ENCODE measurements at places on chromosomes 1 and 21.

DNA sequence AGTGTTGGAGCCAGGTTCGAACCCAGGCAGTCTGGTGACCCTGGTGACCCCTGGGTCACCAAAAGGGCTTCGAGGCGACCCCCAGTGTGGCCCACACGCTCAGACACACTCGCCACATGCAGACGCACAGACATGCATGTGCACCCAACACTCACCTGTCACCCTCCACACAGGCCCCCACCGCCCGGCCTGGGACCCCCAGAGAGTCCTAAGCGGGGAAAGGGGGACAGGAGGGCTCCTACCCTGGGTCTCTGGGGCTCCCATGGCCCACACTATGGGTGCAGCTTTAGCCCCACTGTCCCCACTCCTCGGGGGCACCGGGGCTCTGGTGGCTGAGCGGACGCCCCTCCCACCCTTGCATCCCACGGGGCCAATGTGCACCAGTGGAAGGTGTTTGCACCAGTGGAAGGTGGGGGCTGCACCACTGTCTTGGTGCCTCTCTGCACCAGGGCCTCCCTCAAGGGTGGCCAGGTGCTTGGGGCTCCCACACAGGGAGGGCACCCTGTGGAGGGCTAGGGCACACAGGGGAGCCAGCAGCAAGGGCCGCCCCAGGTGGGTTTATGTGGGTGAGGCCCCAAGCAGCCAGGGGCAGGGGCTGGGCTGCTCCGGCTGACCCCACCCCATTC, 9.9 kb downstream of the CHD5 start:
- no peak for DNase-seq

- DNase-seq: peak; percentile 39
These were observed 37.9 kb upstream of the MGST3 start for GRCh38 chr1:165592945-165593823.

- no peak for DNase-seq
These were observed 49.3 kb upstream of the AJAP1 start for GRCh38 chr1:4605158-4605557.

GRCh38 chr1:218408942-218409341, 63.8 kb downstream of the TGFB2 start:
- no peak for DNase-seq

DNA sequence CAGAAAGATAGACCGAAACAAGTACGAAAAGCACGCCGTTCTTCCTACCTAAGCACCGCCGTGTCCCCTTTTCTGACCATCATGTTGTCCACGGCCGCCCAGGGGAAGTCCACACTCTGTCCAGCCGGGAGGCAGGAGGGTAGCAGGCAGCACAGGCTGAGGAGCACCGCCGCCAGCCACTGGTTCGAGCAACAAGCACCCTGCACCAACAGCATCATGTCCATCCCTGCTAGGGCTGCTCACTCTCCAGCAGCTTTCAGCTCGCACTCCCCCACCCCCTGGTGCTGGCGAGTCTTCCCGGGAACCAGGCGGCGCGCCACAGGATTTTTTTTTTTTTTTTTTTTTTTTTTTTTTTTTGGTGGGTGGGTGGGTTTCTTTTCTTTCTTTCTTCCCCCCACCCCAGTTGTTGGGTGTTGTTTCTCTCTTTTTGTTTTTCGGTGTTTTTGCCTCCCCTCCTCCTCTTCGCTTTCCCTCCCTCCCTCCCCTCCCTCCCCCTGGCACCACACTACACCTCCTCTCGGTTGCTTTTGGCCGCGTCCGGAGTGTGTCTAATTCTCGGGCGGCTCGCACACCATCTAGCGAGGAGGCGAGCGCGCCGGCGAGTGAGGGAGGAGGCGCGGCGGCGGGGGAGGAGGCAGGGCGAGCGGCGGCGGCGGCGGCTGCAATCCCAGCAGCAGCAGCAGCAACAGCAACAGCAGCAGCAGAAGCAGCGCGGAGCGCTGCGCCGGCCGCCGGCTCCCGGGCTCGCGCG, at the start of gene NEGR1:
Gene NEGR1 (minus strand): TSS at position 269 of the 751 bp plus-strand sequence.
- DNase-seq: peak; percentile 71

- no peak for DNase-seq
These were observed 78.9 kb downstream of the DSCAM start for GRCh38 chr21:40768056-40768455.

DNA sequence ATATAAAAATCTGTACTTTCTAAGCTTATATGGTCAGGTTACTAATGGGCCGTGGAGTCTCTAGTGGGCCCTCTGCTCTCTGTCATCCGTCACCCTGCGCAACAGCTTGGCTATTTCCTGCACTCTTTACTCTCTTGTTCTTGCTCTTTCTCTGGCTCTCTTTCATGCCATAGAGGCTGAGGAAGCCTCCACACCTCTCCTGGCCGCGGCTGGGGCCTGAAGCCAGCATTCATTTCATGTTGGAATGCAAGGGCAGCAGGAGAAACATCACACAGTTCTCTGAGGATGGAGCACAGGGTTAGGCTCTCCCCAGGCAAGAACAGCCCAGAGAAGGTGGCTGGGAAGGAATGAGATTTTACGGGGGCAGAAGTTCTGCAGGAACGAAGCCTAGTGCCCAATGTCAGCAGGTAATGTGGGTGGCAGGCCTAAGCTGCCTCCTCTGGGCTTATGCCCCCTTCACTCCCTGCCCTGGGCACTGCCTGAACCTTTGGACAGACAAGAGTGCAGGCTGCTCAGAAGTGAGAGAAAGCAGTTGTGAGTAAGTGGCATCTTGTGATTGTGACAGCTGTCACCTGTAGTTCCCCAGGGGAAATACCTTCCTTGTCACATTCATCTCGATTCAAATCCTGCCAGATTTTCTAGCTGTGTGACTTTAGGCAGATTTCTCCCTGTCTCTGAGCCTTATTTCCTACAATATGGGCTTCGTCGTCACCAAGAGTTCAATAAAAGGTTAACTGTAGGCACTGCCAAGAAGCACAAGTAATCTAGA, 3.6 kb upstream of the FHAD1 start:
- DNase-seq: no peak

DNA sequence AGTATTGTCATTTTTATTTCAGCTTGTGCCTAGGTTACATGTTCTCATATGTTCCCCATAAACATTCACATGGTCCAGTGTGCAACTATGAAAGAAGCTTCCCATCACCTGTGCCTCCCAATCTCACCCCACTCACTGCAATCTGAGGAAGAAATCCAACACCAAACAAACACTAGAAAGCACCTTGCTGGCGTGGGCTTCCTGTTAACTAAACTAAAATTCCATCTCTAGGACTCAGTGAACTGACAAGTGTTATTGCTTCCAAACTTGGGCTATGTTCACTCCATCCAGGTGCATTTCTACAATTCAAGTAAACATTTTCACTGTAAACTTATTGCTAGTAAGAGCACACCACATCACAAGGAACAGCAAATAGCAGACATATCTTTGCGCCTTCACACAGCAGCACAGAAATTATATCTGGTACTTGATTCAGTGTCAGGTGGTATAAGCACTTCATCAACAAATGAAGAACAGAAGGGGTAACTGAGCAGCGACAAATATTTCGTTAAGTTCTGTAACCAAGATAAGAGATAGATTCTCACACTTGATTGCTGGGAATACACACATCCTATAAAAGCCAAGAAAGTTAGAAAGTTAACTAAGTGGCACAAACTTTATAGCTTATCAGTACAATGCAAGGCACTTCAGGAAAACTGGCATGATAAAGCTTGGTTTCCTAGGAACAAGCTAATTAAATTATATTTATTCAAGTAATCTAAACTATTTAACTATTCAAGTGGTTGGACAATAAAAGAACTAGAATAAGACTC, 8.9 kb upstream of the KCNJ15 start:
- DNase-seq: no peak

DNA sequence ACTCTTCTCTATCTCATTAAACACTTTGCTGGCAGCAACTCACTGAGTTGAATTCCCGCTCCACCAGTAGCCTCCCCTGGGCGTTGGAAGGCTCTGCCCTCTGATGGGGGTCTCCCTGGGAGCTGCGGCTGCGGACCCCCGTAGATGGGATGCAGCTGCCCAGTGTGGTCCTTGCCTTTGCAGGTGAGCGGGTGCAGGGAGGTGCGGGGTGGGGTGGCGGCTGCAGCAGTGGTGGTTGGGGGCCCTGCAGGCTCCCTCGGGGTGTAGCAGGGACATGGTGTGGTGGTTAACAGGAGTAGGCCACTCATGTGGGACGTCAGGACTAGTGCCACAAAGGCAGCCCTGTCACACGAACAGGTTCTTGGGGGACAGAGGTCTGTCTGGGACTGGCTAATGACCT, 42.0 kb downstream of the GALNT2 start:
- DNase-seq: no peak

- DNase-seq: no peak
These were observed 36.3 kb downstream of the ERICH3 start for GRCh38 chr1:74637296-74637695.

DNA sequence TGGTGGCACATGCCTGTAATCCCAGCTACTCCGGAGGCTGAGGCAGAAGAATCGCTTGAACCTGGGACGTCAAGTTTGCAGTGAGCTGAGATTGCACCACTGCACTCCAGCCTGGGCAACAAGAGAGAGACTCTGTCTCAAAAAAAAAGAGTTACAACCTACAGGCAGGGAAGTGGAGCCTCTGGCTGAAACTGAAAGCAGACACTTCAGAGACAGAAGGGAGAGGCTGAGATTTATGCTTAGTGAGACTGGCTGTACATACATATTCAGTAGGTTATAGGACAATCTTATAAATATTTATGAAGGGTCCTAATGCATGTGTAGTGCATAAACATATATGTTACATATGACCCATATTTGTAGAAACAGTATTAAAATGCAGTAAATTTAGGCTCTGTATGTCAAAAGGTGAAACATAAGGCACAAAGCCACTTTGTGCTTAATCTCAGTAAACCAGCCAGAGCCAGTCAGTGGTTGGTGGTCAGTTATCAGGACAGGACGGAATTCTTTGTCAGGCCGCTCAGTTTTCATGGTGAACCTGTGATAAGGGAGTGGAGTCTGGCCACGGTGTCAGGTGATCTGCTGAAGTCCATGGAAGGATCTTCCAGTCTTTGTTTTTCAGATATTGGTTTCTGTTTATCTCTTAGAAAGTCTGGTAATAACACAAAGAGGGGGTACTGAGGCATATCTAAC, 13.7 kb downstream of the RHEX start:
- DNase-seq: no peak

DNA sequence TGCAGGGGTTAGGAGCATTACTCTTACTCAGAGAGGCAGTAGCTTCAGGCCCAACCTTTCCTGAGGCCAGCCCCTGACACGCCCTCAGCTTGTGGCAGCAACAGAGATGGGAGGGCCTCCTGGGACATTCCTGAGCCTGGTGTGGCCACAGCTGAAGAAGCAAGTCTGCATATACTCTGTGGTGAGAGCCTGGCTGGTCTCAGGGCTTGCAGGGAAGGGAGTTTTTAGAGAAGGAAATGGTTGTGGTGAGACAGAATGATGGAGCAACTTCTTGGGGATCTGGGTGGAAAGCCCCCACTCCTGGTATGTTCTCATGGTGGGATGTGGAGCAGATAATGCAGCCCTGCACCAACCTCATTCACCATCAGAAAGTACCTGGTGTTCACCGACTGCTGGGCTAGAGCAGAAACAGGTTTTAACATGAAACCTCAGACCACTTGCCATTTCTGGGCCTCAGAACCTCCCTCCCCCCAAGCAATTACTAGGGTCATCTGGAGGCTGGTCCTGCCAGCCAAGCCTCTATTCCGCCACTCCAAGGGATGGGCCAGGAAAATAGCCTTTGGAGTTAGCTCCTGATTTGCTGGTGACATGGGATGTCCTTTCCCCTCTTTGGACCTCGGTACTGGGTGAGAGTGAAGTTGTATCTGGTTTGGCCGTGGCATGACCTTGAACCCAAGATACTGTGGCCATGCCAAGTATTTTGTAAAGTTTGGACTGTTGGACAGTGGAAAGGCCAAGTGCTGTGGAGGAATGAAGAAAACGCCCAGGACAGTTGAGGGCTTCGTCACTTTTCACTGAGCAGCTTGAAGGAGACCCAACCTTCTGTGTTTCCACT, 28.1 kb upstream of the RNF19B start:
- DNase-seq: peak; percentile 87

All from AG09309 (cell line).